ENCODE measurements at places on chromosomes 16 and 17.

GRCh38 chr16:86566601-86566965 is at the start of gene FOXC2:
TSS of gene FOXC2 (plus strand) at chr16:86566829. CDS start at chr16:86567336, 507 bp downstream.
- DNase-seq: no peak

DNA sequence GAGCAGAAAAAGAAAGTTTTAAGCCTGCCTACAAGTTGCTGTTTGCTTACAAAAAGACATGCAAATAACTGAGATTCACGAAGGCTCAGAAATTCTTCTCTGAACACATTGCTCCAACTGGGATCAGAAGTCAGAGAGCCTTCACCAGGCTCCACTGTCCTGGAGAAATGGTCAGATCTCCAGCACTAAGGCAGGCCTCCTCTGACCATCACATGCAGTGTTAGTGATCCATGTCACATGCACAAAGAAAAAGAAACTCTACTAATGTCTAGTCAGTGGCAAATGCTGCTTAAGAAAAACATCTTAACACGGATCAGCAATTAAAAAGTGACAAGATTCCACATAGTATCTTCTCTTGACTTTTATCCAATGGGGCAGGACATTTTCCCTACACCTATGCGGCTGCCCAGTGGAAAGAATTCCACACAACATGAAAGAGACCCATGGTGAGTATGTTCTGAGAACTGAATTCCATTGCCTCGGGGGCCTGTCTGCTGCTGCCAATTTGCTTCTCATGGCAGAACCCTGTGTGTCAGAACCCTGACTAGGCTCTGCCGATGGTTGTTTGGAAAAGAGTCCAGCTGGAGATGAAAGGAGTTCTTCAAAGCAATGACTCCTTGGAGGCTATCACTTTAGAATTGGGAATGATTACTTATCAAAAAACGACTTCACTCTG is 96.6 kb downstream of the HIC1 start:
- no peak for DNase-seq

DNA sequence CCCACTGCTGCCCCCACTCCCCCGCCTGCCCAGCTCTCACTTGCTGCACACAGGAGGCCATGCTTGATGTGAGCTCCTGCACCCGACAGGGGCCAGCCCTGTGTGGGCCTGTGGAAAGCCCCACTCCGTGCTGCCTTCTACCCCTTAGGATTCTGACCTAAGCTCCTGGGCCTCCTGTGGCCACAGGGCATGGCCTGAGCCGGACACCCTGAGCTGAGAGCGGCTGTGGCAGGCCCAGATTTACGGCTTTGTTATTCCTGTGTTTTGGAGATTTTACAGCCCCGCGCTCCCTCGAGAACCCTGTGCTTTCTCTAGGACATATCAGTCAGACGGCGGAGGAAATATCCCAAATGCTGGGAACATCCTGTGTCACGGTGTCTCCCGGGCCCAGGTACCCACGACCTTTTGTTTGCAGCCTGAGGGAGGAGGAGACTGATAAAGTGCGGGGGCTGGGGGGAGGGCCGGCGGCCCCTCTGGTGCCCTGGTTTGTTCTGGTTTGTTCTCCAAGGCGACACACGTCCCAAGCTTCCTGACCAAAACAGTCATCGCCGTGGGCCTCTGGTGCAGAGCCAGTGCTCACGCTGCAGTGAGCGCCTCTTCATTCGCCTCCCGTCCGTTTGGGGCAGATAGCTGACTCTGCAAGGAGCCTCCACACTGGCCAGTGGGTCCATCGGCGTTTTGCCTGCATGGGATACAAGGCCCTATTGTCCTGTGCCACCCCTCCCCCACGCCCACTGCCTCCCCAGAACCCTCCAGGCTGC is 363.4 kb downstream of the C16orf95 start:
- DNase-seq: no peak

DNA sequence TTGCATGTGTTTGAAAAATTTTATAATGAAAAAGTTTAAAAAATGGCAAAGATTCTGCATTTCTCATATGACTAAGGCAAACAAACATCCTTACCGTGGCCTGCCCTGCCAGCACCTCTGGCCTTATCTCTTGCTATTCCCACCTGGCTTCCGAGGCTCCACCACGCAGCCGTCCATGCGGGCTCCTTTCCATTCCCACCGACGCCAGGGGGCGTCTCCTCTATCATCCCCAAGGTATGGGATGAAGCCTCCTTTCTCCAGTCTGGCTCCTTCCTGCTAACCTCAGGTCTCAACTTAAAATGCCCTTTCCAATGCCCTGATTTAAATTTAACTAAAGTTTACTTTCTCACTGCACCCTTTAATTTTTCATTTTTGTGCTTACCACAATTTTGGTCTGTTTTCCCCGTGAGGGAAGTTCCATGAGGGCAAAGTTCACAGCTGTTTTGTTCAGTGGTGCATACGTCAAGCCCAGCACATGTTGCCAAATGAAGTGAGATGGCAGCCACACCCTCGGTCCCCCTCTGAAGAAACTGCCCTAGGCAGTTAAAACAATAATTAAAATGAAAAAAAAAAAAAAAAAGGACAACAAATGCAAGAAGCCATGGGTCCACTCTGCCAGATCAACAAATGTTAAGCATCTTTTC is 13.3 kb upstream of the SDK2 start:
- no peak for DNase-seq

GRCh38 chr16:3520413-3520812 is 19.6 kb downstream of the CLUAP1 start:
- no peak for DNase-seq

- no peak for DNase-seq
These were observed 6.4 kb downstream of the TBX4 start for GRCh38 chr17:61458421-61459141.

Measured in effector memory CD8-positive, alpha-beta T cell (primary cell).